ENCODE measurements at places on chromosomes 5 and 9.

GRCh38 chr5:169656125-169656901, 19.2 kb downstream of the DOCK2 start:
- no peak for DNase-seq

DNA sequence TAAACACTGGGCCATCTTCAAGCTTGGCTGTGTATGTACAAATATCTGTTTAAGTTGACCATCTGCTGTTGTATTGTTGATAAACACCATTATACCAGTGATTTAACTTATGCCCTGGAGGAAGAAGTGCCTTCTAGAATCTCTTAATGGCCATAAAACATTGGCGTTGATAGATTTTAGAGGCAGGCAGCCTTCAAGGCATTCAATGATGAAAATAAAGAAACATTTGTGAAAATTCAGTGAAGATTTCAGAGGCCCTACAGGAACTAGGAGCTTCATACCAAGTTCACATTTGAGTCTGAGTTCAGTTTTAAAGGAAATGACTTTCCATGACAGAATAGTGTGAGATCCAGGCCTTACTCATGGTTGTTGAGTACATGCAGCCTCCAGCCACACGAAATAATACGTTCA, 52.2 kb downstream of the MAP1B start:
- DNase-seq, result no peak

DNA sequence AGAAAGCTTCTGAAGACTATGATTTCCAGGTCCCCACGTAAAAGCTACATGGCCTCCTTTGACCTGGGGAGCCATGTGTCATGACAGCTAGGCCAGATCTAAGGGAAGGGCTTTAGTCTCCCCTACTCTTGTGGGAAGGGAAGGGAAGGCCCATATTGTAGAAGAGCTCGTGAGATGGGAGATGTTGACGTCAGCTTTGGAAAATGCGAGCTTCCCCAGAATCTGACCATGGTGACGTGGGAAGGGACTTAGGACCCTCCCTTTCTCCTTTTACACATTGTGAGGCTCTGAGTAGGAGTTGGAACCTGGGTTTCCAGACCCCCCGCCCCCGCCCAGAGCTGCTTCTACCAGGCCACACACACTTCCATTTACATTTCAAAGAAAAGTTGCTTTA, 165.5 kb downstream of the SYK start:
- no peak for DNase-seq

DNA sequence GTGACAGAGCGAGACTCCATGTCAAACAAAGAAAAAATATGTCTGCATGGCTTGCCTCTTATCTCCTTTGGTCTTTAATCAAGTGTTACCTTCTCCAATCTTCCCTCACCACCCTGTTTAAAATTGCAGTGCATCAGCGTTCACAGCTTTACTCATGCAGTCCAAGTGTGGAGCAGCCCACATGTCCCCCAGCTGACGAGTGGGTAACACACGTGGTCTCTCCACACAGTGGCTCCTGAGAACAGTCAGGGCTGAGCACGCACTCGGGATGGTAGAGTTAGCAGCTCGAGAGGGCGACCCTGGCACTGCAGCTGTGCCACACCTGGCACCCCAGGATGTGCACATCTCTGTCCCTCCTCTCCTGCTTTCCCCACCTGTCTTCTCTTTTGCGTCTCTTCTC, 25.9 kb upstream of the CFAP157 start:
- DNase-seq, result no peak

GRCh38 chr5:60489377-60489776, 210.6 kb downstream of the DEPDC1B start:
- DNase-seq, result no peak

DNA sequence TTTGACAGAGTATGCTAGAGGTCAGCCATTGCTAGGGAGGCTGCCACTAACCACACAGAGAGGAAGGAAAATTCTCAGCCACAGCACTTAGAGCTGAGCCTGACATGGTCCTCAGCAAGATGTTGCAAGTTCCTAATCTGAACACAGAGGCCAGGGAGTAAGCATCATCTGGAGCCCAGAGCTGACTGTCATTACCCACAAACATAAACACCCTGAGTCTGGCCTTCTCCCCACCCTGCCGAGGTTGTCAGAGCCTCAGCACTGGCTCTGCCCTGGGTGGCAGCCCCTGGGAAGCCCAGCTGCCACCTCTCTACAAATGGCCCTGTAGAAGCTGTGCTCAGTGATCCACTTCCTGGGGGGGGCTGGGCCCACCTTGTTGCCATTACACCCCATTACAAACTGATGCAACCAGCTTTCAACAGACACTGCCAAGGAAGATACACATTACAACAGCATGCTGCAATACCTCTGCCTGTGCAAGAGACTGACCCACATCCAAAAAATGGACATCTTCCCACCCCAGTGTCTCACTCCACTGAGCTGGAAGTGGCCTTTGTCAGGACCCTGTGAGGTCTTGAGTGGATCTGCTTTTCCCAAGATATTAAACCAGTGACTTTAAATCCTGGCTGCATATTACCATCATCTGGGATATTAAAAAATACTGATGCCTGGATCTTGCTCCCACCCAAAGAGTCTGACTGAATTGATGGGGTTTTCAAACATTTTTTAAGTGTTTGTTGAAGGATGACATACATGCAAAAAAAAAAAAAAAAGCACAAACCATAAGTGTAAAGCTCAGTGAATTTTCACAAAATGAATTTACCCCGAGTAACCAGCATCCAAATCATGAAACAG, 33.0 kb downstream of the IRF1 start:
- DNase-seq, result no peak

- DNase-seq, result no peak
These were observed 5.7 kb downstream of the BRD3OS start for GRCh38 chr9:134030821-134031470.

GRCh38 chr5:50963971-50964745, 297.7 kb downstream of the PARP8 start:
- no peak for DNase-seq

GRCh38 chr5:171633776-171634470, 151.7 kb upstream of the SMIM23 start:
- no peak for DNase-seq

GRCh38 chr5:126376443-126376842, 46.8 kb upstream of the GRAMD2B start:
- no peak for DNase-seq

- no peak for DNase-seq
These were observed 127.1 kb downstream of the DAB2IP start for GRCh38 chr9:121778252-121779225.

DNA sequence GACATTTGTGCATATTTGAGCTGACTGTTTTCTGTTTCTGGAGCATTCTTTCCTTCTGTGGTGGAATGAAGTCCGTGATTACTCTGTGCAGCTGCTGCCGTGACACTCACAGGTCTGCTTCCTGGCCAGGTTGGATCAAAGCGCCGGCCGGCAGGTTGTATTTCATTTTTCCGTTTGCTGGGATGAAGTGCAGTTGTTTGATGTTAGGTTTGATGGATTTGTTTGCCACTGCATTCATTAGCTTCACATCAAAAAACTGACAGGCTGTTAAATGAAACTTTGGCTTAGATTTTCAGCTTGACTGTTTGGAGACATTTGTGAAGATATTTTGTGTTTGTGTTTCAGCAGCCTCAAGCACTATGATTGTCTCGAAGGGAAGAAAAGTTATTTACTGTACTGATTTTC, 140.1 kb downstream of the KDM4C start:
- no peak for DNase-seq

- no peak for DNase-seq
These were observed 75.6 kb downstream of the ST8SIA4 start for GRCh38 chr5:100827481-100827889.

GRCh38 chr5:129631961-129632360, 115.9 kb upstream of the MINAR2 start:
- DNase-seq, result no peak

DNA sequence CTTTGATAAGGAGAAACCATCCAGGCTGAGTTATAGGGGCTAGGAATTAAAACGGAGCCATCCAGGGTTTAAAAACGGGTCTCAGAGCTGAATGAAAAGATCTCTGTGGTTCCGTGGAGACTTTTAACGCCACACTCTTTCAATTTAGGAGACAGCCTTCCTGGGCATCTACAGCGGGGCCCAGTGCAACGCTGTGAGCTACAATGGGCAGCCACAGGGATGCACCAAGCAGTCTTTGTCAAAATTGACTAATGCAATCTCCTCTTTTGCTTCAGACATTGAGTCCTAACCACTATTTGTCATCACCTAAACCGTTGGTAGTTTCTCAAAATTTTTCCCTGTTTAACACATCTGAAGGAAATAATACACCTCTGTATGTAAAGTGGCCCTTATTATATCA, 96.6 kb upstream of the ABCA1 start:
- no peak for DNase-seq

DNA sequence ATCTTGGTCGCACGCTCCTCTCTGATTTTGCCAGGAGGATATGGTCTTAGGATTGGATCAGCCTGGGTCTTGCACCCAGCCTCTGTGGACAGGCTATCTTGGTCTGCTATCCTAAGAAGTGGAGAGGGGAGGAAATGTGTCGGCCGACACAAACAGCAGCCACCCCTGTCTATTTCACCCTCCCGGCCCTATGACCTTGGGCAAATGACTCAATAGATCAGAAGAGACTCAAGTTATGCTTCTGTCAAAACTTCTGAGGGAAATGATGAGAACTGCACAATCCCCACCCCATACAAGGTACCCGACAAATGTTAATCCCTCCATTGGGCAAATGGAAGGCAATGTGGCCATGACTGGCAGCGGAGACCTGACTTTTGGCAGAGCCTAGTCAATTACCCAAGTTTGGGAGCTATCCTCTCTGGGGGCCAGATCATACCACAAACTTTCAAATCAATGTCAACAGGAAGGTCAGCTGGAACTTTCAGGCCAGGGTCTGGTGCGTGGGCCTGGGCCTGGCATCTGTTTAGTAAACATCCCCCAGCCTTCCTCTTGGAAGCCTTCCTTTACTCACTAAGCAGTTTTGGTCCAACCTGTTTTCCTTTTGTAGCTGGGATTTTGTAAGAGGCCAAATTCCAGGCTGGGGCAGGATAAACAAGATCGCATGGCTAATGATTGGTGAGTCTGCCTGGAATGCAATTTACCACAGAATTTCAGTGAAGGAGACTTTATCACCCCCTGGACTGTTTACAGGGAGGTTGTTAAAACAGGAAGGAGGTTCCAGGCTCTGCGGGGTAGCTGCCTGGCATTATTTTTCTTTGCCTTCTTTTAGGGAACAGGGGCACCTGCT, 64.2 kb upstream of the CPEB4 start:
- DNase-seq, result peak; percentile 73

DNA sequence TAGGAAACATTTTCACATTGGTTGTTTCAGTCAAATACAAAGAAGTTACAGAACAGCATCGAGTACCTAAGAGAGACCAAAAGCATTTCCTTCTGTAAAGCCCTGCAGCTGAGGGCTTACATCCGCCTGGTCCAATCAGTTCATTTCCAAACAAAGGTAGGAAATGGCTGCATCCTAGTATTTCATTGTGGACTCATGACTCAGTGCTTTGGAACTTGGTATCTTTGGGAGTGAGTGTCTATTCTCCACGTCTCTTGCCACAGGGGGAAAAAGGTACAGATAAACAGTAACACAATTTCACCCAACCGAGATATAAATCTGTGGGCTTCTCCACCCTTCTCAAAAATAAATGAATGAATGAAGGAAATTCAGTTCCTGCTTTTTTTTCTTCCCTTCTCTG, 75.4 kb downstream of the NFIB start:
- peak; percentile 20 for DNase-seq

GRCh38 chr9:109967651-109968642, 187.9 kb downstream of the PALM2AKAP2 start:
- no peak for DNase-seq

- no peak for DNase-seq
These were observed 124.5 kb upstream of the NFIB start for GRCh38 chr9:14438232-14439021.

DNA sequence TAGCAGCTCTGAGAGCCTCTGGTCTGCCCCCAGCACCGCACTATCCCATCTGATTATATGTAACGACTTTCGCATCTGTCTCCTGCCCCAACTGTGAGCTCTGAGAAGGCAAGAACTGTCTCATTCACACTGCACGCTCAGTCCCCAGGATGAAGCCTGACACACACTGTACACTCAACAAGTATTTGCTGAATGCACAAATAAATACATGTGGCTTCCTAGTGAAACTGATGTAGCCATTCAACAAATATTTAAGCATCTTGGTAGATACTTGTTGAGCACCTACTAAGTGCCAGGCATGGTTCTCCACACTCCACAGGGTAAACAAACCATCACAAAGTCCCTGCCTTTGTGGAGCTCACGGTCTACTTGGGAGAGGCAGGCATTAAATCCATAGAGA, 34.6 kb upstream of the PTGS1 start:
- DNase-seq, result no peak

GRCh38 chr5:14676320-14676719, 11.8 kb downstream of the OTULIN start:
- DNase-seq, result no peak

- peak; percentile 41 for DNase-seq
These were observed 632 bp downstream of the UBAP1 start for GRCh38 chr9:34179213-34180136.

GRCh38 chr9:129596541-129597331, 24.2 kb downstream of the C9orf50 start:
- no peak for DNase-seq

DNA sequence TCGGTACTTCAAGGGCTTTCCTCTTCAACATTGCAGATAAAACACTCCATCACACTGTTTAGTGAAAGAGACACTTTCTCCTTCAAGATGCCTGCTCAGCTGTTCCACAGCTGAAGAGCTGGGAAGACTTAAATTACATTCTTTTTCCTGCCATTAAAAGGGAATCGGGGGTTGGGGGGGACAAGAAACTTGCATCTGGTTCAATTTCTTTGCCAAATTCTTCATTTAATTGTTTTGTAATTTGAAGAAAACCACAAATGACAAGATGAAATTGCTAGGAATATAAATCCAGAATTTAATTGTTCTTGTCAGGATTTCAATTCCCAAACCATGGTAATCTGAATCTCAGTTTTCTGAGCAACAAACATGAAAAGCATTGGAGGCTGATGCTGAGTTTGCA, 478.3 kb downstream of the EBF1 start:
- DNase-seq, result no peak

GRCh38 chr5:94103514-94104245, 362.3 kb upstream of the POU5F2 start:
- no peak for DNase-seq

DNA sequence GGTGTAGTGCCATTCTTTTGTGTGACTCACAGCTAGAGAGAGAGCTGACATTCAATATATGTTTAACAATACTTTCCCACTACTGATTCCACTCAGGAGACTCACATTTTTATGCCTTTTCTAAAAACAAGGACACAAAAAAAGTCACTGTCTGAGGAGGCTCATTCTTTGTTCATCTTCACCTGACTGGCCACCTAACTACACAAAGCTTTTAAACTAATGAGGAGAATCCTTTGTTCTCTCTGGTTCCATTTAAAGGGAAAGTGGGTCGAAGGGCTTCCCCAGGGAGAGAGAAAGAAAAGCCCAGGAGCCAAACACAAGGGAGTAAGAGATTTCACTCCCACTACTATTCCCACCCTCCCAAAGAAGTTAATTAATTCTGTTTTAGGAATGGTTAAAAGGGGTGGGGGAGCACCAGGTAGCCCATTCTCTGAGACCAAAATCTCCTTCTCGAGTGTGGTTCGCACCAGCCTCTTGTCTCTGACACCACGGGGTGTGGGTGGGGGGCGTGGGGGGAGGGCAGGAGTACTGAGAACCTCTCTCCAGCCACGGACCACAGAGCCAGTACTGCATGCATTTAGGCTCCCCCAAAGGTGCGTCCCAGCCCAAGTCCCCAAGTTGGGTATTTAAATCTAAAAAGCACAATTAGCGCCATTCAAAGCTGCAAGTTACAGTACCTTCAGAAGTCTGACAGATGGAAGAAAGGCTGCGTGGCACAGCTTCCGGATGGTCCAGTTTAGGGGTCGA, 747 bp downstream of the TRPM3 start:
- DNase-seq, result no peak

GRCh38 chr5:68285075-68285840, 69.7 kb downstream of the PIK3R1 start:
- DNase-seq, result no peak

Measured in HTR-8/SVneo (cell line).